NCI-H1694 treated with DMSO at 0.1 percent for 48 hours (cell line): ENCODE measurements at places on chromosomes 16 and 17.

- no peak for DNase-seq
Observed at GRCh38 chr16:28531777-28532744, 6.7 kb downstream of the NUPR1 start.

DNA sequence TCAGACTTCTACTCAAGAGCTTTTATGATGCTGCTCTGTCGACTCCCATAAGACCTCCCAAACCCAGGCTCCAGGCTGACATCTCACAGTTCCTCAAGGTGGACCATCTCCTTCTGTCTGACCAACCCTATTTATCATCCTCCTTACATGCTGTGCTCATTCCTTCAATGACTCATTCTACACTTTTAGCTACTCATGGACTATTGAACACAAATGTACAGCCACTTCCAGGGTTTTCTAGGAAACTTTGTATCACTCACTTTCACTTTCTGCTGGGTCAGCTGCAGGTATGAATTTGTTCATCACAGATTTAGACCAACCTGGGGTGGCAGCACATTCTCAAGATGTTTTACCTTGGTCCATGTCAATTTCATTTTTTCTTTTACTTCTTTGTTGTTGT, 162.4 kb upstream of the FAM20A start:
- DNase-seq = no peak

DNA sequence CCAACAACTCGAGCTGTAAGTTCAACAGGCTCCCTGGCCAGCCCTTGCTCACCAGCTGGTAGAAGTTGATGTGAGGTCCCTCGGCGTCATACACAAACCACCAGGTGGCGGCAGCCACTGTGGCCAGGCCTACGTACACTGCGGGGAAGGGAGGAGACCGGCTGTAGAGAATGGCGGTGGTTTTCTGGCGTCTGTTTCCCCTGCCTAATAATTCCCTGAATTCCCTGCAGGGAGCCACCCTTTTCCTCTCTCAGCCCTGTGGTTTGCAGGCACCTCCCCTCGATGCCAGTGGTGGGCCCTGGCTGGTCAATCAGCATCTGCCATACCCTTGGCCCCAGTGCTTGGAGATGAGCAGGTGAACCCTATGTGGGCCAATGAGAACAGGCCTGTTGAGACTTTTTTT, 18.9 kb upstream of the P2RX1 start:
- no peak for DNase-seq

DNA sequence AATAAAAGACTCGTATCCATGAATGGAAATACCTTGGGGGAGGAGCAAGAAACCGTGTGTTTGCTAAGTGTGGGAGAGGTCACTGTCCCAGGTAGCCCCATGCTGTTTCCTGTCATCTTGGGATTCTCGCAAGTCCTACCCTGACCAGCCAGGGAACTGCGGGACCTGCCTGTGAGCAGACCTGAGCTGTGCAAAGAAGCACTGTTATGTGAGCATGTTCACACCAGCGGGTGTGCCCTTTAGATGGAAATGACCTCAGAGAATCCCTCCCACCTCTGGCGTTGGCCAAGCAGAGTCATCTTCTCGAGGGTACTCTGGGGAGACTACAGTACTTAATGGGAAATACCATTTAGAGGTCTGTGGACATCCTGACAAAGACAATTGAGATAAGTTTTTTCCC, 127.0 kb upstream of the MON1B start:
- DNase-seq = no peak

DNA sequence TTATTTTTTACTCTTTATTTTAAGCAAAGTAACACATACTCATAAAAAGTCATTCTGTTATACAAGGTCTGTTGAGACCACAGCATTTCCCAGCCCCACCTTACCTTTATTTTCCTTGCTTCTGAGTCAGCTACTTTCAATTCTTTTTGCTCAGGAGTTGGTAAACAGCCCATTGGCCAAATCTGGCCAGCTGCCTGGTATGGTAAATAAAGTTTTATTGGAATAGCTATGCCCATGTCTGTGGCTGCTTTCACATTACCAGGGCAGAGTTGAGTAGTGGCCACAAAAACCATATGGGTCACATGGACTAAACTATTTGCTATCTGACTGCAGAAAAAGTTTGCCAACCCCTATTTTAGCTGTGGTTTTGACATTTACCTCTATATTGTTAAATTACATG, 3.4 kb upstream of the NSRP1 start:
- DNase-seq = no peak

- no peak for DNase-seq
Observed at GRCh38 chr17:39517224-39517623, 55.9 kb downstream of the CDK12 start.

GRCh38 chr17:45703348-45703747, 80.8 kb upstream of the CRHR1 start:
- no peak for DNase-seq

- no peak for DNase-seq
Observed at GRCh38 chr16:15641753-15642556, 999 bp downstream of the MARF1 start.

DNA sequence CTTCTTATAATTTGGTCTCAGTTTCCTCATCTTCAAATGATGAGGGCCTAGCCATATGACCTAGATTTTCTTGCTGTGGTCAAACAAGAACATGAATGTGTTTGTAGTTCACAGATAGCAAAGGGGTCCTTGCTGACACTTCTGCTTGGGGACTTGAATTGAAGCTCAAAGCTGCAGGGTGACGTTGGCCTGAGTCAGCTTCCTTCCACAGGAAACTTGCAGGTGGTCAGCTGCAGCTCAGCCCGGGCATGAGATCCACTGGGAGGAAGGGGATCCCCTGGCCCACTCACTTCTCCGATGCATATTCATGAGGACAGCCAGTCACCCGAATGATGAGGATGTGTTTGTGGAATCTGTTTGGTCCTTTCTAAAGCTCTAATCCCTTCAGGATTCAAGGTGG, 42.6 kb upstream of the AXIN2 start:
- DNase-seq = no peak

DNA sequence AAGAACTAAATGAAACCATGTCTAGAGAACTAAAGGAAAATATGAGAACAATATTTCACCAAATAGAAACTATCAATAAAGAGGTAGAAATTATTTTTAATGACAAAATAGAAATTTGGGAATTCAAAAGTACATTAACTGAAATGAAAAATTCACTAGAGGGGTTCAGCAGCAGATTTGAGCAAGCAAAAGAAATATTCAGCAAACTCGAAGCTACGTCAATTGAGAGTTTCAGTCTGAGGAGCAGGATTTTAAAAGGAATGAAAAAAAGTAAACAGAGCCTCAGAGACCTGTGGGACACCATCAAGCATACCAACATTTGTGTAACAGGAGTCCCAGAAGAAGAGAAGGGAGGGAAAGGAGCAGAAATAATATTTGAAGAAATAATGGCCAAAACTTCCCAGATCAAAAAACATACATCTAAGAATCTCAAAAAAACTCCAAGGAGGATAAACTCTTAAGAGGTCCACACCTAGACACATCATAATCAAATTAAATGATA, 38.3 kb downstream of the ZFP90 start:
- DNase-seq = no peak

DNA sequence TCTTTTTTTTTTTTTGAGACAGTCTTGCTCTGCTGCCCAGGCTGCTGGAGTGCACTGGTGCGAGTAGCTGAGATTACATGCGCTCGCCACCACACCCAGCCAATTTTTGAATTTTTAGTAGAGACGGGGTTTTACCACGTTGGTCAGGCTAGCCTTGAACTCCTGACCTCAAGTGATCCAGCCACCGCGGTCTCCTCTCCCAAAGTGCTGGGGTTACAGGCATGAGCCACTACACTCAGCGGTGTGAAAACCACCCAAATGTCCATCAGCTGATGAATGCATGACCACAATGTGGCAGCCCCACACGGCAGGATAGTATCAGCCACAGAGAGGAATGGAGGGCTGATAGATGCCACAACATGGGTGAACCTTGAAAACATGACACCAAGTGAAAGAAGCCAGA, 2.1 kb downstream of the P2RX5 start:
- DNase-seq = no peak

GRCh38 chr16:18811925-18812324, 10.6 kb upstream of the ARL6IP1 start:
- no peak for DNase-seq

DNA sequence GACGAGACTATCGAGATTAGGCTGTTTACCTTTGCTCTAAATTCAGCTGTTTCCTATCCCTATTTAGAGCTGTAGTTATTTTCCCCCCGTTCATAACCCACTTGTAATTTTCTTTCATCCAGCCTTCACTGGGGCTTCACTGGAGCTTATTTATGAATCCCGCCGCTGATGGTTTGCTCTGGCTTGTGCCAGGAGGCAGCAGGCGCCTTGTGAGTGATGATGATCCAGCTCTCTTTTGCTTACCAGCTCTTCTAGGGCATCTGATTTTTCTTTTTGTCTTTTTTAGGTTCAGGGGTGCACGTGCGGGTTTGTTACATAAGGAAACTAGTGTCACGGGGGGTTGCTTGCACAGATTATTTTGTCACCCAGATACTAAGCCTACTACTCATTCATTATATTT, 37.4 kb upstream of the CDH13 start:
- no peak for DNase-seq

DNA sequence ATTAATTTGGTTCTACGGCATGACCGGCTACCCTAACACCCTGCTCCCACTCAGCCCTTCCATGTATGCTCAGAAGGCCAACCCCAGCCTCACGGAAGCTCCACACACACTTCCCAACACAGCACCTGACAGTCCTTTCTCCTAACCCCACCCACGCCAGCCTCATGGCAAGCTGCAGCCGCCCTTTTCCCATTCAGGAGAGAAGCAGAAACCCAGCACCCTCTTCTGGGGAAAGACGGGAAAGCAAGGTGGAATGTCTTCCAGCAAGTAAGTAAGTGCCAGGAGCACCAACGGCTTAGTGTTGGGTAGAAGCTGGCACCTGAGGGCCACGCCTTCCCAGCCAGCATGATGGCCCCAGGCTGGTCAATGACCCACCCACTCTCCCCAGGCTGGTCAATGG, 32.1 kb downstream of the ABR start:
- DNase-seq = peak; percentile 67

- DNase-seq = peak; percentile 85
Observed at GRCh38 chr17:20010099-20010863, 1.1 kb downstream of the SPECC1 start.

DNA sequence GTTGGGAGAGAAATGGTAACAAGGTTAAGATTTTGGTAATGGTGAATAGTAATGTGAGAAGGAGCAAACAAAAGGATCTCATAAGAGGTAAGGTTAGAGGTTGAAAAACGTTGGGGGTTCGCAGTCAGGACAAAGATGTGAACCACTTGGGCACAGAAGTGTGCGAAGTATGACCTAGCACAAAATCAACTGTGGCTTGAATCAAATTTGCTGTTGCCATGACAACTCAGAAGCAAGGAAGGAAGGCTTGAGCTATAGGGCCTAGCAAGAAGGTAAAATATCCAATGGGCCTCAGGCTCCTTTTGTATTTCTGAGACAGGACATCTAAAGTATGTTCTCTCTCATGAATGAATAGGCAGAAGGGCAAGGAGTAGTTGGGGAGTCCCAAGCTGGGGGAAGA, 24.5 kb upstream of the TEKT1 start:
- DNase-seq = no peak

GRCh38 chr17:50657627-50658026, 22.9 kb downstream of the ABCC3 start:
- no peak for DNase-seq

DNA sequence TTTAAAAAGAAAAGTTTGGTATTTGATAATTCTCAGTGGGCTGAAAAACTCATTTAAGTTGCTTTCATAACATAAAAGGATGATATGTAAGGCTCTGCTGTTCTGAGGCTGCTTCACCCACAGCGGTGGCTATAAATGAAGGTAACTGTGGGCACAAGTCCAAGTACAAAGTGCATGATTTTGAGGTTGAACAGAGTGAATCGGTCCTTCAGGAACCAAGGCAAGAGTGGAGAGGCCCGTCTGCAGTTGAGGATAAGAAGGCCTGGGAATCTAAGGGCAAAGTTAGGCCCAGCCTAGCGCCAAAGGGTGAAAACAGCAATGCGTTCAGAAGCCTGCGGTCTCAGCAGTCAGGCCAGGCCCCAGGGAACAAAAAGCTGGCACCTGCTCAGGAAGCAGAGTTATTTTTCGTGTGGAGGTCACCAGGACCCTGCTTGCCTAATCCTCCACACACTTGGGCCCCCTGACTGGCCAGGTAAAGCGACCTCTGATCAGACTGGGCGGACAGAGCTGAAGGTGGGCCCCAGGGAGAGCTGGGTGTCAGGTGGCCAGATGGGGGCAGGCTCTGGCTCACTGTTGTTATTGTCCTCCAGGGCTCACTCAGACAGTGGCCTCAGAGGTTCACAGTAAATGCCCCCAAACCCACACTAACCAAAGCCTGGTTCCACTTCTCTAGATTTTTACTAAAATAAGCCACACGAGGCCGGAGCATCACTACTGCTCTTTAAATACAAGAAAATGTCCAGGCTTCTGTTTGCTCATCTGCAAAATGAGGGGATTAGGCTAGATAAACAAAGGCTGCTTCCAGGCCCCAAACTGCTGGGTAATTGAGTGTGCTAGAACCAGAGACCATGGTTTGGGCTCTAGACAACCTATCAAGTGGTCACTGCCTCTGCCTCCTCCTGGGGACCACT, 46.5 kb downstream of the TEX2 start:
- peak; percentile 21 for DNase-seq

DNA sequence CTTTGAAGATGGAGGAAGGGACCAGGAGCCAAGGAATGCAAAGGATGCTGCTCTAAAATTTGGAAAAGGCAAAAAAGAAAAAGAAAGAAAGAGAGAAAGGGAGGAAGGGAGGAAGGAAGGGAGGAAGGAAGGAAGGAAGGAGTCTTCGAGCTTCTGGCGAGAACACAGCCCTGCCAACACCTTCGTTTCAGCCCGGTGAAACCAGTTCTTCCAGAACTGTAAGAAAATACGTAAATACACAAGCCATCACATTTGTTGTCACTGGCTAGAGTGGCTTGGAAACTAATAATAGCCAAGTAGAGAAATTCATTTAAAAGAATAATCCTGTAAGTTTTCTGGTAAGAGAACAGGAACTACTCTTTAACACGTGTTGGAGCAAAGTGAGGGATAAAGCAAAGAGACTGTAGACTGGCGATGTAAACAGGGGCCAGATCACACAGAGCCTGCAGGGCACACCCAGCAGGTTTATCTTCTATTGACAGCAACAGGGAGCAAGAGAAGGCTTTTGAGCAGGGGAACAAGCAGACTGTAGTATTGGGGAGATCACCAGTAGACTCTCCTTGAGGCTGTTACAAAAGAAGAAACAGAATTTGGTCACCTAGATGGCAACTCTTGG, 188.7 kb upstream of the MPHOSPH6 start:
- no peak for DNase-seq

- no peak for DNase-seq
Observed at GRCh38 chr17:51374209-51374608, 113.9 kb downstream of the UTP18 start.

DNA sequence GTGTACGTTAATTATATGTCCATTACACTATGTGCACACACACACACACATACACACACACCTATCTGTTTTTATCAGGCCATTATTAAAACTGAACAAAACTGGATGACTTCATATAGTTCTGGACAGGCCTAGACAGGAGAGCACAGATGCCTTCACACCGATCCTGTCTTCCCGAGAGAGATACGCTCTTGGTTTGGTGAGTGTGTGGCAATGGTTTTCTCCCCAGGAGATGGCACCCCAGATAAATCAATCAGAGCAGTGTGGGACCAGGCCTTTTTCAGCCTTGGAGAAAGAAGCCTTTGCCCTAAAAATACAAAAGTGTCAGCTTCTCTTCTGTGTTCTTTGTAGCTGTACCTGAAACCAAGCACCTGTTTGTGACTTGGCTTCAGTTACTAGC, 83.7 kb downstream of the CPPED1 start:
- no peak for DNase-seq

GRCh38 chr17:21300601-21301571, 16.4 kb downstream of the MAP2K3 start:
- no peak for DNase-seq
